ENCODE measurements at places on chromosomes 1 and 21.
A peak's percentile ranks its signal among the peaks of the same experiment; 100 is the strongest.

GRCh38 chr1:99676876-99677275 lies 31.0 kb downstream of the PALMD start:
- H3K27ac ChIP-seq = no peak overlapping the region
- H3K36me3 ChIP-seq = no peaks in the 10 kb centered on the region
- H3K4me1 ChIP-seq = no peaks in the 10 kb centered on the region
- no peak for DNase-seq
- H3K4me3 ChIP-seq = no peak overlapping the region

- H3K27me3 ChIP-seq = no peaks in the 10 kb centered on the region
- no peak overlapping the region for H3K4me3 ChIP-seq
- no peaks in the 10 kb centered on the region for H3K36me3 ChIP-seq
- no peak overlapping the region for H3K27ac ChIP-seq
- no peaks in the 10 kb centered on the region for H3K4me1 ChIP-seq
- DNase-seq = peak; percentile 23
Measured at GRCh38 chr1:81834921-81835698, 34.4 kb downstream of the ADGRL2 start.

GRCh38 chr1:218677026-218677425 lies 331.9 kb downstream of the TGFB2 start:
- peaks cover 2% of the 10 kb centered on the region for H3K27me3 ChIP-seq
- H3K4me1 ChIP-seq = peaks cover 3% of the 10 kb centered on the region
- no peak for DNase-seq

DNA sequence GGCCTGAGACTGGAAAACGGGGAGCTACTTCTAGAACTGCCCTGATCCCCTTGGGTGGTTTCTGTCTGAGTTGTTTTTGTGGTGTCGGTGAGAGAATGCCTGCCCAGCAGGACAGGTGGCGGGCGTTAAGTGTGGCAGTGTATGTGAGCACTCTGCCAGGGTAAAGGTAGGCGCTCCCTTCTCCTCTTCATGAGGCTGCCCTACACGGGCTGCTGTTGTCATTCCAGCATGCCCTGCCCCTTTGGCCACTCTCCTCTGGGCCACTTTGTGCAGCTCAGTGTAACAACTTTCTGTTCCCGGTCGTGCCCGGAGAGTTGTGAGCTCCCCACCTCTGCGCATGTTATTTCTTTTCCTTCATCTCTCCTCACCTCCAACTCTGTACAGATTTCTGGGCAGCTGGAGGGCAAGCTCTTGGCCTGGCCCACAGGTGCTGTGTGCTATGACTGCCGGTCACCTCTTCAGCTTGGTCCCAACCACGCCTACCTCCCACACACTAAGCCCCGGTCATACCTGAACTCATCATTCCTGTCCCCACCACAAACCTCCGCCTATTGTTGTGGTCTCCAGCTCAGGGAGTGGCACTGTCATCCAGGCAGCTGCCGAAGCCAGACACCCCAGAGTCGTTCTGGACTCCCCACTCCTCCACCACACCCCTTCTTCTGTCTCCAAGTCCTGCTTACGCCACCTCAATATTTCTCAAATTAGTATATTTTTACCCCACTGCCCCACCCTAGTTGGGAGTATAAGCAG lies 69.0 kb downstream of the GADD45A start:
- no peaks in the 10 kb centered on the region for H3K36me3 ChIP-seq
- no peak overlapping the region for H3K27ac ChIP-seq
- DNase-seq = no peak
- H3K4me3 ChIP-seq = no peak overlapping the region
- peaks cover 8% of the 10 kb centered on the region for H3K4me1 ChIP-seq

- no peaks in the 10 kb centered on the region for H3K27me3 ChIP-seq
- H3K36me3 ChIP-seq = peaks cover 28% of the 10 kb centered on the region
- no peak overlapping the region for H3K27ac ChIP-seq
- H3K4me1 ChIP-seq = peaks cover 24% of the 10 kb centered on the region
- no peak for DNase-seq
Measured at GRCh38 chr1:156600733-156601121, 552 bp downstream of the GPATCH4 start.

DNA sequence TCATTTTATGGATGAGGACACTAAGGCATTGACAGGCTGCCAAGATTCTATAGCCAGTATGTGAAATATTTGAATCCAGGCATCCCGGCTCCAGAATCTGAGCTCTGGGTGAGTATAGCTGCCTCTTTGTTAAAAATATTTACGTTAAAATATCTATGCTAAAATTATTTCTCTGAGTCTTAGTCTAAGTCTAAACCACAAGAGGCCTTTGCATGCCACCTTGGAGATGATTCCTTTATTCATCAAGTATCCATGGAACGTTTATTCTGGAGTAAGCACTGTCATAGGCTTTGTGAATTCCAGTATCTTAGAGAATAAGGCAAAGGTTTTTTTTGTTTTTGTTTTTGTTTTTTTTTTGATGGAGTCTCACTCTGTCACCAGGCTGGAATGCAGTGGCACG lies 116.4 kb downstream of the GREM2 start:
- no peak overlapping the region for H3K27ac ChIP-seq
- peaks cover 9% of the 10 kb centered on the region for H3K4me1 ChIP-seq
- H3K27me3 ChIP-seq = no peaks in the 10 kb centered on the region
- no peak overlapping the region for H3K4me3 ChIP-seq

- H3K36me3 ChIP-seq = no peaks in the 10 kb centered on the region
- no peaks in the 10 kb centered on the region for H3K27me3 ChIP-seq
- no peak overlapping the region for H3K27ac ChIP-seq
- H3K4me3 ChIP-seq = no peak overlapping the region
Measured at GRCh38 chr1:110875216-110875731, 2.3 kb downstream of the CD53 start.

DNA sequence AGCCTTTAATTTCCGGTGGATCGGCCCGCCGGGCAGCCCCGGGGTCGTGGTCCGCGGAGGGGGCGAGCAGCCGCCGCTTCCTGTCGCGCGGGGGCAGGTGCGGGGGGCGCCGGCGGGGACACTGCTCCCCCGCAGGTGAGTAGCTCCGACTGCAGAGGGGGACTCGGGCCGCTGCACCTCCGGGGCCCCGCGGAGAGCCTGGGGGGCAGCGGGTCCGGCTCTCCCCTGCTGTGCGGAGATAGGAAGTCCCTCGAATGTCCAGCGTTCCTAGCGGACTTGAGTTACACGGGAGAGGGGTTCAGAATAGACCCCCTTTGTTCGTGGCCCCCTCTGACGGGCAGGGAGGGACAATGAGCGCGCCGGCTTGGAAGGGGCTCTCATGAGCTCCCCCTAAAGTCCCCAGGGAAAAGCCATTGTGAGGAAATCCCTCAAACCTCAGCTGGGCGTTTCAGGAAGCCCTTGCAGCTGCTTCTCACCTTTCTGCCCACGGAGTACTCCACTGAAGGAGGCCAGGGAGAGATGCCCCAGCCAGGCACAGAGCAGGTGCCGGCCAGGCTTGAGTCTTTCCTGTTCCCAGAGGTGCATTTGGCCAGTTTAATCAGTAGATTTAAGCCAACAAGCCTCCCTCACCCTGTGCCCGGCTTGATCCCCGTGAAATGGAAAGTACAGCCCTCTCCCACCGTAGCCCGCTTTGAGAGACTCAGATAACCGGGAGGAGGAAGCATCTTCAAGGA lies 925 bp downstream of the PDE9A start:
- peak overlapping the region; percentile 66 for H3K4me3 ChIP-seq
- H3K27ac ChIP-seq = peak overlapping the region; percentile 76
- no peaks in the 10 kb centered on the region for H3K27me3 ChIP-seq
- DNase-seq = no peak
- peaks cover 34% of the 10 kb centered on the region for H3K36me3 ChIP-seq

DNA sequence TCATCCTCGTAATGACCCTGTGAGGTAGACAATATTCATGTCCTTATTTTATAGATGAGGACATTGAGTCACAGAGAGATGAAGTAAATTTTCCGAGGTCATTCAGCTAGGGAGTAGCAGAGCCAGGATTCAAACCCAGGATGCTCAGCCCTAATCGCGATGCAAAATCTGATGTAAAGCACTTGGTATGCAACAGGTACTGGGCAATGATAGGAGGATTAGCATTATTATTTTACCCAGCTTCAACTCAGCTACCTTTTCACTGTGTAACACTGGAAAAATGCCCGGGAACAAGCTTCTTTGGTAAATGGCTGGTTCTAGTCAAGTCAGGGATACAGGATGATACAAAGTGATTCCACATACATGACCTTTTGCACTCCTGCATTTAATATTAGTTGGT lies 88.7 kb downstream of the ATP1A1 start:
- H3K4me1 ChIP-seq = no peaks in the 10 kb centered on the region
- H3K27ac ChIP-seq = no peak overlapping the region
- no peak for DNase-seq

DNA sequence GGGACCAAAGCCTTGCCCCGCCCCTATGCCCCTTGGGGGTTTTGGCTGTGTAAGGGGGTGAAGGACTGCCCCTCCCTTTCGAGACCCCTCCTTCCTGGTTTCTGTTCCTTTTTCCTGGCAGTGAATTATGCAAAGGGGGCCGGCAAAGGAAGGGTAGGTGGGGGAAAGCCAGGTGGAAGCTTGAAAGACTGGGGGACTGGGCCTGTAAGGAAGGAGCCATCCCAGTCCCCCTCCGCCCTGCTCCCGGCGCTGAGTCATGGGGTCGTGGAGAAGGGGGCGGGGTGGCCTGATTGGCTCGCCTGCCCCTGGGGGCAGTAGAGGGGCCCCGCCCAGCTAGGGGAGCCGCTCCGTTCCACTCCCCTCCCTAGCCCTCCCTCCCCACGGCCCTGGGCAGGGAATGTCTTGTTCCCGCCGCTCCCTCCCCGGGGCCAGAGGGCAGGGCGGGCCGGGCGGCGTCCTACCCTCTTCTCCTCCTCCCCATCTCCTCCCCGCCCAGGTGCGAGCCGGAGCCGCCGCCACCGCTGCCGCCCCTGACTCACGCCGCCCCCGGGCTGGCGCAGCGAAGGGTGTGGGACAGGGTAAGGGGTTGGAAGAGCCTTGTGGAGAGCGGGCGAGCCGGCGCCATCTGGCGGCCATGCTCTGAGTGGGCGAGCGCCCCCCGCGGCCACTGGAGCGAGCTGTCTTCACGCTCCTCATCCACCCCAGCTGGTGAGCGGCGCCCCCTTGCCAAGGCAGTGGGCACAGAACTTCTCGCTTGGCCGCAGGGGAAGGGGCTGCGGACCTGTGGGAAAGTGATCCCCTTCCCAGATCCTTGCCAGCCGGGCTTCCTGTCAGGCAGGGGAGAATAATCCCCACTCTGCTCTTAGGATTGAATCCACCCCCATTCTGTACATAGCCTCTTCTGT lies 14.7 kb downstream of the ZBTB7B start:
- peak; percentile 94 for DNase-seq
- no peaks in the 10 kb centered on the region for H3K27me3 ChIP-seq
- H3K27ac ChIP-seq = peak overlapping the region; percentile 44

DNA sequence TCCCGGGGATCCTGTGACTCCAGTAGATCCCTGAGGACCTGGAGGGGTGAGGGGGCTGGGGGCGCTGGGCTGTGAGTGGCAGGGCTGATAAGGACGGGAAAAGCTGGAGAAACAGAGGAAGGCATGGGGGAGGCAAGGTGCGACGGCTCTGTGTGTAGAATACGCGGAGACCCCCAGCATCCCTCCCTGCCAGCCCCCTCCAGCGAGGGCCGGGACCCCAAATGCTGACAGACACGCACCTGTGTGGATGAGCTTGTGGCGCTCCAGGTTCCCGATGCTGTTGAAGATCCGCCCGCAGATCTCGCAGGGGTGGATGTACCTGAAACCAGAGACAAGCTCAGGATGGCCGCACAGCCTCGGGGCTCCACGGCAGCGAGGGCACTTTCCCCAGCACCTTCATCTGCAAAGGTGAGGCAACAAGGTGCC lies 53.0 kb upstream of the RIPK4 start:
- peaks cover 6% of the 10 kb centered on the region for H3K4me1 ChIP-seq
- peaks cover 72% of the 10 kb centered on the region for H3K36me3 ChIP-seq
- no peak for DNase-seq
- no peak overlapping the region for H3K27ac ChIP-seq
- H3K27me3 ChIP-seq = no peaks in the 10 kb centered on the region

DNA sequence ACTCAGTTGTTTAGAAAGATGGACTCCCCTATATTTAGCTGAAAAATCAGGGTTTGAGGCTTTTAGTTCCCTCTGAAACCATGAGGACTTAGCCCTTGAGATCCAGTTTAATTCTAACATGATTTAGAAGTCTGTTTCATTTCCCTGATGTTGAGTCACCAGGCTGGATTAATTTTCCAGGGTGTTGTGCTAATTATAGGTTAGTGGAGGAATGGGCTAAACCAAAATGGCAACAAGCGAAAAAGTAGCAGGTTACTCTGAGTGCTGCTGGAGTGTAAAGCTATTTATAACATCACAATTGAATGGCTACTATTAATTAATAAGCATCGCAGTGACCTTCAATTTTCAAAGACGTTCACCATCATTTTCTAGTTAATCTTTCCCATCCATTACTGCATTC lies 15.5 kb upstream of the USP24 start:
- no peaks in the 10 kb centered on the region for H3K4me1 ChIP-seq
- no peak for DNase-seq
- H3K27ac ChIP-seq = no peak overlapping the region
- no peaks in the 10 kb centered on the region for H3K36me3 ChIP-seq

DNA sequence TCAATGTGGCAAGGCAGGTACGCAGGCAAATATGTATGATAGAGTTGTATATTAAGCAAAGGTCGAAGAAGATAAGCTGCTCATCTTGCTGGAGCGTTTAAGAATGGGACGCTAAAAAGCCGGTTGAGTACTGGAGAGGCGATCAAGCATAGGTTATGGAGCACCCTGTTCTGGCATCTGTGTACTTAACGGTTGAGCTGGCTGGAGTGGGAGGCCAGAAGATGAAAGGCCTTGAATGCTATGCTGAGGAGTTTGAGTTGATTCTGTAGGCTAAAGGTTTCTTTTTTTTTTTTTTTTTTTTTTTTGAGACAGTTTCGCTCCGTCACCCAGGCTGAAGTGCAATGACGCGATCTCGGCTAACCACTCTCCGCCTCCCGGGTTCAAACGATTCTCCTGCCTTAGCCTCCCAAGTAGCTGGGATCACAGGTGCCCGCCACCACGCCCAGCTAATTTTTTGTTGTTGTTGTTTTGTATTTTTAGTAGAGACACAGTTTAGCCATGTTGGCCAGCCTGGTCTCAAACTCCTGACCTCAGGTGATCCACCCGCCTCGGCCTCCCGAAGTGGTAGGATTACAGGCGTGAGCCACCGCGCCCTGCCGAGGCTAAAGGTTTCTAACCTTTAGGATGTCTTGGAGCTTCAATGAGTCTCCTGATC lies 850 bp upstream of the KHDC4 start:
- DNase-seq = no peak
- H3K27ac ChIP-seq = peak overlapping the region; percentile 95
- peak overlapping the region; percentile 99 for H3K4me3 ChIP-seq

- H3K4me1 ChIP-seq = peaks cover 25% of the 10 kb centered on the region
- peak; percentile 91 for DNase-seq
- H3K4me3 ChIP-seq = peak overlapping the region; percentile 80
- peak overlapping the region; percentile 29 for H3K27ac ChIP-seq
- H3K27me3 ChIP-seq = no peaks in the 10 kb centered on the region
- H3K36me3 ChIP-seq = peaks cover 32% of the 10 kb centered on the region
Measured at GRCh38 chr1:34865981-34866761, 6.6 kb upstream of the SMIM12 start.

Data from spinal cord (tissue), 10 donors.